ENCODE measurements at places on chromosomes 2 and 18. TPM values are rescaled to one million over a fixed set of nuclear protein-coding genes. Genes with fewer than 3 reads are reported as not detected.

DNA sequence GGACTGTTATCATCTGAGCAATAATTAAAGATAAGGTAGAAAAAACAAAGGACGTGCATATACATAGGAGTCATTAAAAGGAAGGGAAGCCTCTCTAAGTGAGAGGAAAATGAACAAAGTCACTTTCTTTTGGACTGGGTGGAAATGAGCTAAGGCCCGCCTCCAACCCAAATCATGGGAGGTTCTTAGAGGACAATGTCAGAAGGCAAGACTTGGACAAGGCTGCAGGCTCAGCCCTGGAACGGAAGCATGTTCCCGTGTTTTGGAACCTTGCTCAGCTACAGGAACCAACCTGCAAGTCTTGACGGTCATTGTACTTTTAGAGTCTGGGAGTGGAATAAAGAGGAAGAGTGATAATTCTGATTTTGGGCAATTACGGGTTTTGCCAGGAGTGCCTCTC is 59.4 kb upstream of the EPB41L3 start:
- no peak for DNase-seq

DNA sequence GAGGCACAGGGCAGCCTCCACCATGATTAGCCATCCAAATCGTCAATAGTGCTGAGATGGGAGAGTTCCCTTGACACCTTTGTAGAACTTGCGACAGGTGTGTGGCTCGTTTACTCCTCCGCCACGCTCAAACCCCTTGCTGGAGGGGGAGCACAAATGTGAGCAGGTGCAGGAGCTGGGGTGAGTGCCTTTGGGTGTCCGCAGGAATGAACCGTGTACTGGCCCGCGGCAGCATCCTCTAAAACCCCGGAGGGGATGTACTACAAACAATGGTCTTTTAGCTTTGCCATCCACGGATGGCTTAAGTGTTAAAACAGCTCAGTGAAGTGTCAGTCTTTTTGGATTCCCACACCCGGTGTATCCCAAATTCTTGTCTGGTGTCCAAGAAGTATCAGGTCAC is 21.4 kb upstream of the TDRD15 start:
- DNase-seq, result no peak

GRCh38 chr2:33230842-33231241 is 245.6 kb upstream of the RASGRP3 start:
- peak; percentile 58 for DNase-seq

GRCh38 chr2:10894264-10894935 is 17.3 kb upstream of the KCNF1 start:
- DNase-seq, result no peak

- DNase-seq, result no peak
Observed at GRCh38 chr2:19990416-19990728, 467 bp upstream of the WDR35 start.

DNA sequence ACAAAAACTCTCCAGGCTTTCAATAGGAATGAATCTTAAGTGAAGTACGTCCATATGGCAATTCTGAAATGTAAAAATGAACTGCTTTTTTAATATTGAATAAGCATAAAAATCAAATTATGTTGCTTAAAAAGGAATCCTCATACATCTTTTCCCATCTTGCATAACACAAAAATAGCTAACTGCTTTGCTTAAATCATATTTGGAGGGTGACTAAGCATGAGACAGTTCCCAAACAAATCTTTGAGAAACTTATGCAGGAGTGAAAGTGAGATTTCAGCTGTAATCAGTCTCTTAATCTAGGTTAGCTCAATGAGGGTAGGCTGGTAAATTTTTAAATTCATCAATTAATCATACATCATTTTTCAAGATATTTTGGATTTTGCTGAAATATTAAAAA is 111.5 kb downstream of the MBD5 start:
- peak; percentile 78 for DNase-seq

DNA sequence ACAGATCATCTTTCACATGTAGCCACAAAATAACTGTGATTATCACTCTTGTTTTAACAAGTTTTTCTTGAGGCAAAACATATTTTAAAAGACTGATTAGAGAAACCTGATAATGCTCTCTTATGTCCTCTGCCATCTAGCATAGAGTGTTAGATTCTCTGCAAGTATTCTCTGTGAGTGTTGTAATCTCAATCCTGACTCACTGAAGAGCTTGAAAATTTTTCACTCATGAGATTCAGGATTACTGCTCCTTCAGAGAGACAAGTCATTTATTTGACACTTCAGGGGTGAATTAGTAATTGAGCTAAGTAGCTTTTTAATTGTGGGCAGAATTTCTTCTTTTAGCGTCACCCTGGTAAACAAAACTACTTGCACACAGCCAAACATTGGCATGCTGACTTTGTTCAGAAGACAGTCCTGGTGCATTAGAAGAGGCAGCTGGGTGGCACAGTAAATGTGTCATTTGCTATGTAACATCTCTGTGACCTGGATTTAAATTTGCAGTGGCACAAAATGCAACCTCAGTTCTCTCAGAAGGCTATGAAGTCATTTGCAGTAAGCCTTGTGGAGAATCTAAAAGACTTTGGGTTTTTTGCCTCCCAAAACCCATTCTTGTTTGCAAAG is 172.9 kb downstream of the LRP1B start:
- no peak for DNase-seq

DNA sequence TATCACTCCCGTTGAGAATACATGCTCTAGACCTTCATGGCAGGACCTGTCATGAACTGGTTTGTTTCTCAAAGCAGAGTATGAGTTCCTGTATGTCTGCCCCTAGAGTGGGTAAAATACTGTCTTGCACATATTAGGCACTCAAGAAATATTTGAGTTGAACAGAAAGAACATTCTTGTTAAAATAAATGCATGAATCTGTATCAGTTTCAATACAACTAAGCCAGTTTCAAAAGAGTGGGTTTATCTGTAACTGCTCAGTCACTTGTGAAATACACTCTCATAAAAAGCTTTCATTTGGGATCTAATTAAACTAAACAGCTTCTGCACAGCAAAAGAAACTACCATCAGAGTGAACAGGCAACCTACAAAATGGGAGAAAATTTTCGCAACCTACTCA is 69.2 kb downstream of the RFTN2 start:
- no peak for DNase-seq

- no peak for DNase-seq
Observed at GRCh38 chr2:211161236-211161635, 604.8 kb downstream of the CPS1 start.

GRCh38 chr2:221484761-221485502 is 87.2 kb downstream of the EPHA4 start:
- DNase-seq, result no peak

Gene ANKRD29
- total RNA-seq, result 0.18 TPM

Gene EPB41L5
- total RNA-seq, result 11.4 TPM
